ENCODE measurements at places on chromosomes 16 and 17.

- DNase-seq = no peak
Observed at GRCh38 chr17:27323538-27324215, 29.8 kb downstream of the WSB1 start.

GRCh38 chr17:37608351-37609169 is 658 bp downstream of the SYNRG start:
- no peak for DNase-seq

DNA sequence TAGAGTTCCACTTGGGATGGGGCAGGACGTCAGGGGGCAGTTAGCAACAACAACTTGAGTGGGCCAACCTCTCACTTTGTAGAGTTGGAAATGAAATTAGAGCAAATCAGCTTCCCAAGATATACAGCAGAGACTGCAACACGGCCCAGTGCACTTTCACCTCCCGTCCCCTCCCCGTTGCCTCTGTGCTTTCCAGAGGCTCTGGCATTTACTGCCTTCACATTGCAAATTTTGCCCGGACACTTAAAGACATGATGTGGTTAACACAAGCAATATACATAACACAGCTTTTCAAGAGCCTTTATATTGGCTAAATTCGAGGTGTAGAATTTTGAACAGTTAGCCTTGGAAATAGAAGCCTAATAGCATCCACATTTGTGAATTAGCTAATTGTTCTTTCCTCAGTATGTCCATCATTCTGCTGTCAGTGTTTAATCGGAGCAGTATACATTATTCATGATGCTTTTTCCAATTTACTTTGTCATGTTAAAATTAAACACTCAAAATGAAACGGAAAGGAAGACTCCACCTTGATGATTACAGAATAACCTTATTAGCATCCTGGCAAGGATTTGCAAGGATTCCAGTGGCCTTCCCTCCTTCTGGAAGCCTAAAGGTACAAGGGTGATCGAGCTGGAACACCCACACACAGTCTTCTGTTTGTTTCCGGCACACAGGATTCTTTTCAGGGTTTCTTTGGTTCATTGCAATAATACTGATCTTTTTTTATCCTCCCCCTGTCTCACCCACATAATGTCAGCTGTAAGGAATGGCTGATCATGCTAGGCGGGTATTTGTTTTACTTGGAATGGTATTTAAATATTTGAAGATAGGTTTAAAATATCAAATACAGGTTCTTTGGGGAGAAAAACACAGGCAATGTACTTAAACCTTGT is 190.9 kb upstream of the CACNG5 start:
- DNase-seq = no peak

DNA sequence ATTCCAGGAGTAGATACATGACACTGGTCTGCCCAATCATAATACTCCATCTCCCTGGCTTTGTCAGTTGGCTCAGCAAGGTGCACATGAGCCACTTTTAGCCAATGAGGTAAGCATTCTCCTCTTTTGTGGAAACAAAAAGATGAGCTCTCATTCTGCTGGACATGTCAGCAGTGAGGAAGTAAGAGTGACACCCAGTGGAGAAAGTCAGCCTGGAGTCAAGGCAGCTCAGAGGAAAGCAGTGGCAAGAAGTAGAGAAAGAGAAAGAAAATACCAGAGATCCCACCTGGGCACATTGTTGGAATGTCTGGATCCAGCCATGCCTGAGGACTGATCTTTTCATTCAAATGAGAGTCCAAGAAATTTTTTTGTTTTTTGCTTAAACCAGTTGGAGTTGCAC is 496.9 kb upstream of the C16orf82 start:
- no peak for DNase-seq

DNA sequence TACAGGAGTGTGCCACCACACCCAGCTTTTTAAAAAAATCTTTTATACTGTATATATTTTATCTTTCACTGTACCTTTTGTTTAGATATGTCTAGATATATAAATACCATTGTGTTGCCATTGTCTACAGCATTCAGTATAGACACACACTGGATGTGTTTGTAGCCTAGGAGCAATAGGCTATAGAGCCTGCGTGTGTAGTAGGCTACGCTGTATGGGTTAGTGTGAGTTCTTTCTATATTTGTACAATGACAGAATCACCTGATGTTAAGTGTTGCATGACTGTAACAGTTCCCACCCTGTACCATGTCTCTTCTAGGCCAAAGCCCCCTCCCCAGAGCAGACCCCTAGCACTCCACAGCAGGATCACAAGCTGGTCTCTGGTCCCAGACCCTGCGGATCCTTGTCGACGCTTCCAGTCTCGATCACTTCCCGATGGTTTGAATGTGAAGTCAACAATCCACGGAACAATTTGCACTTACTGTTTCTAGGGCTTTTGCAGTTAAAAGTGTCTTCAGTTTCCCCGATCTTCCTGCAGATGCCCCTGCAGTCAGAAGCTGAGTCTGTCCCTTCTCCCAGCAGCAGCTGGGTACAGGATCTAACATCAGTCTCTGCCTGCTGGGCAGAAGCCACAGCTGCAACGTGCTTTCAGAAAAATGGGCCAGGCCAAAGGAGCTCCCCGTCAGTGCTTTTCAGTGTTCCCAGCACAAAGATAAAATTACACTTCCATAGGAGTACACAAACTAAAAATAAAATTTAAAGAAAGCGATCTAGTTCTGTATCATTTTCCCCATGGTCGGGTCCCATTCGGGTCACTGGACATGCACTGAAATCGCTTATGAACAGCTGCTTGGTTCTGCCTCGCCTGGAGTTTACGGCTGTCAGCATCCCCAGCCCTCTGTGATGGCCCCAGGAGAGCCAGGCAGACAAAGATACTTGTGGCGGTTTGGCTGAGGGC is 35.4 kb downstream of the ADAM11 start:
- no peak for DNase-seq

GRCh38 chr17:39599665-39600231 is 8.0 kb downstream of the NEUROD2 start:
- no peak for DNase-seq

DNA sequence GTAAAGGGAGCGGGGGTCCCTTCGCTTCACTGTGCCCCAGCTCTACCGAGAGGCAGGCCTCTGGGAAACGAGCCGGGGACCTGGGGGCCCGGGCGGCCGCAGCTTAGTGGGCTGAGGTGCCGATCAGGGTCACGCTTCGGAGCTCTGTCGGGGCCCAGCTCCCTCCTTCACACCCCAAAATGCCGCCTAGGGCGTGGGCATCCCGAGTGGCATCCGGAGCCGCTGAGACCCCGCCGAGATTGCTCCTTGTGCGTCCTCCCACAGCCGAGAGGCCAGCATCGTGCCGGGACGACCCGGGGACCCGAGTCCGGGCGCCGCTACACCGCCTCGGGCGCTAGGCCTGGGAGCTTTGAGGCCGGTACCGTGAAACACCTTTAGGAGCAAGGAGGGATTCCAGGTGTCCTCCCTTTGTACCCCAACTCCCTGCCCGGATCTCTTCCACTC is 1.3 kb downstream of the SALL1 start:
- no peak for DNase-seq

DNA sequence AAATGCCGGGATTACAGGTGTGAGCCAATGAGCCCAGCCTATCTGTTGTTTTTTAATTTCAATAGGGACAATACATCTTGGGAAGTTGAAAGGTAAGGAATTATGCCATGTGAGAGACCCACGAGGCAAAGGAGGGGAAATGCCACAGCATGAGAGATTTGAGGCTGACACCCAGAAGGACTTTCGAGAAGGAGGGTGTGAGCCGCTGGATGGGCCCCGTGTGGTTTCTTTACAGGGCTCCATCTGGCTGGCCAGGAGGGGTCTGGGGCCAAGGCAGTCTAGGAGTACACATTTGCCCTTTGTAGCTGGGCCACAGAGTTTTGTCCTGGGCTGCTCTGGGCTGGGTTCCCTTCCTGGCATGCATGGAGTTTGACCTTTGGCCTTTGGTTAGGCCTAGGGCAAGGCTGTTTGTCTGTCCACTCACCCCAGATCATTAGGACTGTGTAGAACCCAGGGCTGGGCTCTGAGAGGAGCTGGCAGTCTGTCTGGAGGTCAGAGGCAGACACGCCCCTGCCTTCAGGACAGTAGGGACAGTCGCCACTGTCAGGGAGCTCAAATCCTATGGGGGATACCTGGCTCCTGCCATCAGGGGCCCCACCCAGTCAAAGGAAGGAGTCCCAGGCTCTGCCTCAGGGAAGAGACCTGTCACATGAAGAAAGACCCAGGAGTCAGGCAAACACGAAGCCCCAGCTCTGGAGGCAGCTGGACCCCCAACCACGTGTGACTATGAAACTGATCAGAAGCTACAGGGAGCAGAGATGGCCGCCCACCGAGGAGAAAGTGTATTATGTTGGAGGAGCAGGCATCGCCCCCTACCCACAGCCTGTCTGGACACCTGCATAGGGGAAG is 24.2 kb upstream of the NXPH3 start:
- DNase-seq = no peak

DNA sequence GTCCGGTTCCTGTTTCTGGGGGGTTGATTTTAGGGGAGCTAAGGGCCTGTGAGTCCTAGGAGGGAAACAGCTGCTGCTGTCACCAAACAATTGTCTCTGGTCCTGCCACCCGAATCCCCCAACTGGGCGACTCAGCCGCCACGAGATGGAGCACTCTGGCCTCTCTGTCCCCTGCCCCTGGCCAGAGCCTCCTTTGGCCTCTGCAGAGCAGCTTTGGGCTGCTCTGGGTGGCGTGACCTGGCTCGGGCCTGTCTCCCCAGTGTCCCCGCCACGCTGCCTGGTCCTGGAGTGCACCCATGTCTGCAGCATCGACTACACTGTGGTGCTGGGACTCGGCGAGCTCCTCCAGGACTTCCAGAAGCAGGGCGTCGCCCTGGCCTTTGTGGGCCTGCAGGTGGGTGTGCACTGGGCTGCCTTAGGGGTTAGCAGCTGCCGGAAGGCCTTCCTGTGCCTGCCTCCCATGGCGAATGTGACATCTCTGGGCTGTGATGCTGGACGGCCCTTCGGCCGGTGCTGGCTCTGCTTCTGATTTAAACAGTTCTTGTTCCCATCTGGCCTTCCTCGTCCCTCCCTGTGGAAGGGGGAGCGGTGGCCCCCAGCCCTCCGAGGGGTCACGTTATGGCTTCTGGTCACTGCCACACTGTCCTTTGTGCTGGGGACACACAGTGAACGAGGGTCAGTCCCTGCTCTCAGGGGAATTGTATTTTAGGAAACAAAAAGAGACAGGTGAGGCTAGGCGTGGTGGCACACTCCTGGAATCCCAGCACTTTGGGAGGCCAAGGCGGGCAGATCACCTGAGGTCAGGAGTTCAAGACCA is 11.6 kb upstream of the RNF213 start:
- DNase-seq = no peak

- no peak for DNase-seq
Observed at GRCh38 chr17:37406635-37407461, at the start of the genes ACACA and TADA2A. Gene ACACA, minus strand, starts transcription at chr17:37406836. Its CDS starts 537 bp downstream, at chr17:37406299. Gene TADA2A, plus strand, starts transcription at chr17:37406886. Its CDS starts 4,480 bp downstream, at chr17:37411366.

- no peak for DNase-seq
Observed at GRCh38 chr16:54645345-54645744, 285.3 kb upstream of the IRX5 start.

DNA sequence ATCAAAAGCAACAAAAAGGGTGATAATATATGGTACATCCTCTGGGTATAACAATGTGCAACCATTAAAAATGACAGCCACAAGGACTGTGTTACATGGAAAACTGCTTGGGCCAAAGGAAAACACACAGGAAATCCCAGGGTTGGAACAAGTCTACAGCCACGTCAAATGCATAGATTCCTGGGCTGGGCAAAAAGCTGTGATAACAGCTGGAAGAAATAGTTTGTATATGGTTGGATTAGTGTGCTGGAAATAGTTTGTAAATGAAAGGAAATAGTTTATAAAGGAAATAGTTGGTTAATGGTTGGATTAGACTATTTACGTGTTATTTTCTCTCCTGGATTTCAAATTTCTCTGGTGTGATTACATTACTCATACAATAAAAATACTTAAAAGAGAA is 2.6 kb downstream of the HSD17B2 start:
- DNase-seq = no peak

- no peak for DNase-seq
Observed at GRCh38 chr17:38322156-38322779, 21.5 kb downstream of the GPR179 start.

All from cortex of kidney (tissue), 1 donor.